Memory B cell (primary cell): ENCODE measurements at places on chromosomes 3 and 15.

DNA sequence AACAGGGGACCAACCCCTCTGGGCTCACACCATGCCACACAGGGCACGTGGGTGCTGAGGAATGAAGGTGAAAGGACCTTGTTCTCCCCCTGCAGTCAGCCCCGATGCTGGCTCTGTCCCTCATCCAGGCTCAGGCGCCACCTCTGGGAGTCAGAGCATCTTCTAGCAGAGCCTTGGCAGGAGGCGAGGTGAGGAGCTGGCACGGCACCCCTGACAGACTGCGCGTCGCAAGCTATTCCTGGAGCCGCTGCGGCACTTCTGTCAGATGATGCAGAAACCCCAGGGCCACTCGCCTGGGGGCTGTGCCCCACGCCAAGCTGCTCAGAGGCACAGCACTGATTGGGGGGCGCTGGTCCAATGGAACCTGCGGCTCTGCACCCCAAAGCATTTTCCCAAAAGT is 62.0 kb downstream of the MGLL start:
- DNase-seq, result no peak

GRCh38 chr3:115018694-115019093 is 128.4 kb downstream of the ZBTB20 start:
- no peak for DNase-seq

DNA sequence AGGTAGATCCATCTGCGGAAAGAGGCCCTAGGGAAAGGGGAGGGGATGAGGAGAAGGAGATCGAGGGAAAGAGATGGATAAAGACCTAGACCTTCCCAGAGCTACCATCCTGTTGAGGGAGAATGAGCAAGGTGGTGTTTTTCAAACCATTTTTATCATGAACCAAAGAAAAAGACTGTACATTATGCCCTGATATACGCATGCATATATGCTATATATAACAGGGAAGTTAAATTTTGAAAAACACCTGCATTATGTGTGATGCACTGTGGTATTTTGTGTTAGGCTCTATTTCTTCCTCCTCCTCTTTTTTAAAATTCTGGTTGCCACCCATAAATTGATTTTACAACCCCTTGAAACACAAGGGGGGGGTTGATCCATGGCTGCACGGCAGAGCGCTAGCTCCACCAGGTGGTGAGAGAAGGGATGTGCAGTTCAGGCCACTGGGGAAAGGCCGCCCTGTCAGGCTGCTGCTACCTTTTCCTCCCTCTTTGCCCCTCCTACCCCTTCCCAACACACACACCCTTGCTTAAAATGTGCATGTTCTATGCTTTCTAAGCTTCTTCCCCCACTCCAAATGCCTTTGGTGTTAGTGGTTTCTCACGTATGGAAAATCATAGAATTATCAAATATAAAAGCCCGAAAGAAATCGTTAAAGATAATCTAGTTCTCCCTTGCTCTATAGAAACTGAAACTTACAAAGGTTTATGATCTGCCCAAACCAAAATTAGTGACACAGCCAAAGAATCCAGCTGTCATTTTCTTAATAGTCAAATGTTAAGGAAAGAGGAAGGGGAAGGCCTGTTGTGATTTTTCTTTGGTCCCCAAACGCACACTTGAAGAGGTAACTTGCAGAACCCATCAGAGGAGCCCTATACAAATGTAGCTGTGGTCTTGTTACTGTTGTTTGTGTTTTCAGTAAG is 262.0 kb upstream of the UMPS start:
- DNase-seq, result no peak

DNA sequence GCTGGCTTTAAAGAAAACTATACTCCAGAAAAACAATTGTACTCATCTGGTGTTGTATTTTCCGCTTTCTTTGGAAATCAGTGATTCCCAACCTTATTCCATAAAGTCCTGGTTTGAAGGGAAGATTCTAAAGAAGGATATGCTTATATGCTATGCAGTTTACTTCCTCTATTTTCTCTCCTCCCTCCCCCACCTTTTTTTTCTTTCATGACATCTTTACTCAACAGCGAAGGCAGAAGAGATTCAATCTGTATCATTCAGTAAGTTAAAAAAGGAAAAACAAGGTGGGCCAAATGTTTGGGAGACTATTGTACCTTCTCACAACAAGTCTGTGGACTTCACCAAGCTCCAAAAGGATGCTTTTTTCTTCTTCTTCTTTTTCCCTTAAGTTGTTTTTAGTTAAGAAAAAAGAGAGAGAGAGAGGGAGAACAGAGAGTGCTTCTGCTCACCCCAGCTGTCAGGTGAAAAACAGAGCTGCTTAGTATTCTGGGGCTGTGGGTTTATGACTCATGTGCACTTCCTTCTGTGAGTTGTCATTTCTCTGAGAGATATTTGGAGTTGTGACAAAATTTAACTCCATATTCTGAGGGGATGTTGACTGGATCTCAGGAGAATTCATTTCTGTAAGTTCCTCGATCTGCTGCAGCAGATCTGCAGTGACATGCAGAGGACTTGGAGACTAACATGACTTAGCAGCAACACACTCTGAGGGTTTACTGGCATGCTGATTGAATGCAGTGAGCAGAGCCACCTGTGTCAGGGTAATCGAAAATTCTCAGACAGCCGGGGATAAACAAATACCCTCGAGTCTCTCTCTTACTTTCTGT is 70.7 kb downstream of the SSR3 start:
- no peak for DNase-seq

GRCh38 chr3:30660136-30660535 is 53.7 kb downstream of the TGFBR2 start:
- no peak for DNase-seq

GRCh38 chr3:128804017-128804810 is 75.2 kb upstream of the ACAD9 start:
- DNase-seq, result peak; percentile 45

DNA sequence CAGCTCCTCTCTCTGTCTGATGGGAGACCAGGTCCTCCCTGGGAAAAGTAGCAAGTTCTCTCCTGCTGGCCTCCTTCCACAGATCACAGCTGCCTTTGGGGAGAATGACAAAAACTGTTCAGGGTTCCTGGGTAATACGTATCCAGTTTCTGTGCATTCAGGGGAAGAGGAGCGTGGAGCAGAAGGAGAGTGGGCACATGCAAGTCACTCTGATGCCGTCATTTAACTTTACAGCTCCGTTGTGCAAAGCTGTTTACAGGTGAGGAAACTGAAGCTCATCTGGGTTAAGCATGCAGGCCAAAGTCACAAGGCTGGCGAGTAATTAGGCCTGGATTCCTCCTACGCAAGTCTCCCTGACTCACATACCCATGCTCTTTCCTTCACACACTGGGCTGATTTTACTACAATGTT is 7.5 kb upstream of the TM4SF1 start:
- DNase-seq, result no peak

DNA sequence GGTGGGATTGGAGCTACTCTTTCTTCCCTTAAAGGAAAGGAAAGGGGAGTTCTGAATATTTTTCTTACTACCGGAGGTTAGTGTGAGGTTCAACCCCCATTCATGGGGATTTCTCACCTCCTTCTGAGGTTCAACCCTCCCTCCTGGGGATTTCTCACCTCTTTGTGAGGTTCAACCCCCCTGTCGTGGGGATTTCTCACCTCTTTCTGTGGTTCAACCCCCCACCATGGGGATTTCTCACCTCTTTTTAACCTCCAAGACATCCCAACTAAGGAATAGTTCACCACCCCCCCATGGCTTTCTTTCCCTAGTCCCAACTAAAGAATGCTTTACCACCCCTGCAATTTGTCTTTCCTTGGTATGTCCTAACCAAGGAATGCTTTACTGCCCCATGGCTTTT is 520.3 kb downstream of the EDEM1 start:
- DNase-seq, result no peak

DNA sequence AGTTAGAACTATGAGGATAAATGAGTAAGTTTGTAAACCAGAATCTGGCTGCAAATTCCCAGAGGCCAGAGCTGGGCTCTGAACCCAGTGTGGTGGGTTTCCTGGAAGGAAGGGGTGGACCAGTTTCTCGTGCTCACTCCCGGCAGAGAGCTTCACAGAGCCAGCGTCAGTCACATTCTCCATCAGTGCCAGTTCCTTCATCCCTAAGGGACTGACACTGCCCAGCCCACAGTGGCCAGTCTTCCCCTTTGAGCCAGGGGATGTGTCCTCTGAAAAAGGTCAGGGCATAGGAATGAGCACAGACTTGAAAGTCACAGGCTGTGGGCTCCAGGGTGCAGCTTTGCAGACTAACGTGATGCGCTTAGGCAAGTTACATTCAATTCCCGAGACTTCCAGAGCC is 135.8 kb upstream of the HACD2 start:
- no peak for DNase-seq

- no peak for DNase-seq
These were observed 443.8 kb downstream of the NLGN1 start for GRCh38 chr3:173841334-173841733.

DNA sequence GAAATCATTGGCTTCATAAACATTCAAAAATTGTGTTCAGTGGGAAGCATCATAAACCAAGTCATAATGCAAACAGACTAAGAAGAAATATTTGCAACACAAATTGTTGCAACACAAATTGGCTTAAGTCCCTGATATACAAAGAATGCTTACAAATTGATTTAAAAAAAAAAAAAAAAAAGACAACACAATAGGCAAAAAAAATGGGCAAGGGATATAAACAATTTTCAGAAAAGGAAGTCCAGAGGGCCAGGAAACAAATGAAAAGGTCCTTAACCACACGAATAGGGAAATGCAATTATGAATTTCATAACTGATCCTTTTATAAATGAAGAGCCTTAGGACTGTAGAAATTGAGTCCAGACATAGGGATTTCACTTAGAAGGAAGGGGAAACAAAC is 98.9 kb downstream of the LRRK1 start:
- no peak for DNase-seq

DNA sequence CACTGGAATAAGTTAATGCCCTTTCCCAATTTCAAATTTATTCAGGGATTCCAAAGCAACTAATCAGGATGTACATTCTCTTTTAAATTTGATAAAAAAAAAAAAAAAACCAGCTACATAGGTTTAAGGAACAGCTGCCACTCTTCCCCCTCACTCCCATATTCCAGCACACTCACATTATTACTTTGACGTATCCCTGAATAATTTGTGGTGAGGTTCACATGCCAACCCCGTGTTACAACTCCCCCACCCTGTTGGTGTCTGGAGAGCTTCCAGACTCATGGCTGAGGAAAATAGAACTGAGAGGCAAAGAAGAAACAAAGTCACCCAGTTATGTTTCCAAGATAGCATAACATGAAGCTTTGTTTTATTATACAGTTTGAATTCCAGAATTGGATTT is 300.5 kb upstream of the MME start:
- DNase-seq, result no peak

GRCh38 chr3:42051384-42052131 is 39.6 kb upstream of the TRAK1 start:
- DNase-seq, result no peak

DNA sequence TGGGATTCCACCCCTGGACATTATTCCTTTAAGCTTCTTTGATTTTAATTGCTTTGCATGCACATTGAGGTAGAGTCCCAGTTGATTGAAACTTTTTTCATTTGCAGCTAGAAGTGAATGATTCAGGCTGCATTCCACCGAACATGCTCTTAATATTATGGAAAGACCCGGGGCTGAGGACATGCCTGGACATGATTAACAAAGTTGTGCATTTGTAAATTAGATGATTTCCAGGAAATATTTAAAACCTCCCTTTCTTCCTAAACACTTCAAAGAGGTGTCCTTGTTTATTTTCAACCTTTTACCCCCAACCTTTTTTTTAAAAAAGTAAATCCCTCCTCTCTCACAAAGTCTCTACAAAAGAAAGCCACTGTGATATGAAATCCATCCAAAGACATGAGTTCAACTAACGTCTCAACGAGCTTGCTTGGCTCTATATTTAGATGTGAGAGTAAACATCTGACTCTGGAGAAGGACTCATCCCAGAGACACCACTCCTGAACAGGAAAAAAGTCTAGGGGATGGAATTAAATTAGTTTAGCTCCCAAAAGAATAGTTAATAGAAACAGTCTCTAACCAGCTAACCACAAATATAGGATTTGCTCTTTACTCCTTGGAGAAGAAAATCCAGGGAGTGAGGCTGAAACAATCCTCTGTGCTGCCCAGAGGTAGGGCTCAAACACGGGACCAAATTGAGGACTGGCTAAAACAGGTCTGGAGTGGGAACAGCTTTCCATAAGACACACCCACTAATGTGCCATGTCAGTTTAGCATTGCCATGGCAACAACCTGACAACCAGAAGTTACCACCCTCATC is 83.1 kb downstream of the XXYLT1 start:
- DNase-seq, result no peak

- no peak for DNase-seq
These were observed 172.4 kb downstream of the SPATA16 start for GRCh38 chr3:172968646-172969045.

DNA sequence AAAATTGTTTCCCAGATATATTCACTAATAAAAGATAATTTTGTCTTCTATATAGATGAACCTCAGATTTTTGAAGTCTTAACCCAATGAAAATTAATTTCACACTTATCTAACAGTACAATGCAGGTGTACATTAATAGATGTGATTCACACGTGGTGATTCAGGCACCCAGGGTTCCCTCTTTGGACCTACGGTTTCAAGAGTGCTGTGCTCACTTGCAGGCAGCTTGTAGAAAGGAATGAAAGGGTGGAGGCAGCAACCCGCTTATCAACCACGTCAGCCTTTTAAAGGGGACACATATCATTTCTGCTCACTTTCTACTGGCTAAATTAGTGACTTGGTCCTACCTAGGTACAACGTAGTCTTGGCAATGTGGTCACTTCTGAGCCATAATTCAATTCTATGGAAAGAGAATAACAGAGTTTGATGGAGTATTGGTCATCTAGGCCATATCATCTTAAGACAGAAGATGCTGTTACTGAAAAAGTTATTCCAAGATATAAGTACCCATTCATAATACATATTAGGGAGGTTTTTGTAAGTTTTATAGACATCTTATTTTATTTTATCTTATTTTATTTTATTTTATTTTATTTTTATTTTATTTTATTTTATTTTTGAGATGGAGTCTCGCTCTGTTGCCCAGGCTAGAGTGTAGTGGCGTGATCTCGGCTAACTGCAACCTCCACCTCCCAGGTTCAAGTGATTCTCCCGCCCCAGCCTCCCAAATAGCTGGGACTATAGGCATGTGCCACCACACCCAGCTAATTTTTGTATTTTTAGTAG is 37.9 kb downstream of the ACP3 start:
- DNase-seq, result no peak

GRCh38 chr3:16741103-16741758 is 136.0 kb upstream of the DAZL start:
- DNase-seq, result no peak

- no peak for DNase-seq
These were observed 558 bp upstream of the NCEH1 start for GRCh38 chr3:172711454-172711795.

DNA sequence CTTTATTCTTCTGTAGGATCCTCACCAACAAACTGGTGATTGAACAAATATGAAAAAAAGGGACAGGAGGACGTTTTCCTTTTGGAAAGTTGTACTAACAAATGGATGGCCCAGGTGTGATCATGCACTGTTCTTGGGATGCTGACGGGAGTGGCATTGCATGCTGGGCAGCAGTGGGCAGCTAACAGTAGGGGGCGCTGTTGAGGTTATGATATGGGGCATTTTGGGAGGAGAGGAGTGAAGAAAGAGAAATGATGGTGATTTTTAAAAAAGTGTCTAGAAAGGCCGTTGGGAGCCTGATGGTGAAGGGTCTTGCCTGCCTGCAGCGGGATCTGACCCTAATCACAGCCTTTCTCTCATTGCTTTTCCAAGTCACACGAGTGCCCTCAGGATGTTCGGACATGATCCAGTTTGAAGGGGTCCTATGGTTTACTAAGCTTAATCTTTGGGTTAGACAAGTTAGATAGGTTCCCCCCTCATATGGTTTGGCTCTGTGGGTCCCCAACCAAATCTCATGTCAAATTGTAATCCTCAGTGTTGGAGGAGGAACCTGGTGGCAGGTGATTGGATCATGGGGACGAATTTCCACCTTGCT is 46.2 kb upstream of the PRTG start:
- DNase-seq, result peak; percentile 11

GRCh38 chr3:124907957-124908356 is 20.8 kb upstream of the ITGB5 start:
- DNase-seq, result no peak
